ENCODE measurements at places on chromosomes 3 and 15.

DNA sequence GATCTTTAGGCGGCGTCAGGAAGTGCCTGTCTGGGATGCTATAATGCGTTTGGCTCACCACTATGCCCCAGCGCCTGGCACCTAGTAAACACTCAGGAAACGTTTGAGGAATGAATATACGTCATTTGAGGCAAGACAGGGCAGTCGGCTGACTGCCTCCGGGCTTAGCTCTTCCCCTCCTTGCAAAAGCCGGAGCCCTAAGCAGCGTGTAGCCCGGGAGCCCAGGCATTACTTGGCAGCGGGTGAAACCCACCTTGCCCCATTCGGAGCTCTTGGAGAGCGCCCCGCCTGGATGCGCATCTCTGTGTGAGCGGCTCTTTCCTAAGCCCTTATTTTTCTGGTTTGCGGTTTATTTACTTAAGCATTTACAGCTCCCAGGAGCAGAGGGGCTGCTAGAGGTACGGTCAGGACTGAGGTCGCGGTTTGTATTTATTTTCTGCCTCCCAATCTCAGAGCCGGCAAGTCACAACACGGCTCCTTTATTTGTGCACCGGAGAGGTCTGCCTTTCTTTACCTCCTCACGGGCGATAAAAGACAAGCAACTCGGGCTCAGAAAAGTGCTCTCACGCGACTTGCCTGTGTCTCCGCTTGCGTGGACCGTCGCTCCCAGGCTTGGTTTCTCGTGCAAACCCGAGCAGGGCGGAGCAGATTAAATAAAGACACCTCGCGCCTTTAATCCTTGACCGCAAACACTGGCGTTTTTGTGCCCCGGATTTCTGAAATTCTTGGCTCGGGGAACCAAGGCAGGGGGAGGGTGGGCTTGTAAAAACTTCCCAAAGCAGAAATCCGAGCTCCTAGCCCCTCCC lies 737 bp upstream of the ITPR1 start:
- peak; percentile 44 for DNase-seq

- DNase-seq = no peak
These were observed 1.4 kb upstream of the ROBO2 start for GRCh38 chr3:77038468-77038929.

GRCh38 chr3:153752405-153753027 lies 368.7 kb upstream of the ARHGEF26 start:
- no peak for DNase-seq

- DNase-seq = peak; percentile 72
These were observed at the start of gene ZNF592 for GRCh38 chr15:84748274-84749110. Gene ZNF592 (plus strand): TSS chr15:84748592. CDS start chr15:84782676, 34,084 bp downstream.

GRCh38 chr3:55089211-55089610 lies 161.4 kb upstream of the LRTM1 start:
- DNase-seq = no peak

DNA sequence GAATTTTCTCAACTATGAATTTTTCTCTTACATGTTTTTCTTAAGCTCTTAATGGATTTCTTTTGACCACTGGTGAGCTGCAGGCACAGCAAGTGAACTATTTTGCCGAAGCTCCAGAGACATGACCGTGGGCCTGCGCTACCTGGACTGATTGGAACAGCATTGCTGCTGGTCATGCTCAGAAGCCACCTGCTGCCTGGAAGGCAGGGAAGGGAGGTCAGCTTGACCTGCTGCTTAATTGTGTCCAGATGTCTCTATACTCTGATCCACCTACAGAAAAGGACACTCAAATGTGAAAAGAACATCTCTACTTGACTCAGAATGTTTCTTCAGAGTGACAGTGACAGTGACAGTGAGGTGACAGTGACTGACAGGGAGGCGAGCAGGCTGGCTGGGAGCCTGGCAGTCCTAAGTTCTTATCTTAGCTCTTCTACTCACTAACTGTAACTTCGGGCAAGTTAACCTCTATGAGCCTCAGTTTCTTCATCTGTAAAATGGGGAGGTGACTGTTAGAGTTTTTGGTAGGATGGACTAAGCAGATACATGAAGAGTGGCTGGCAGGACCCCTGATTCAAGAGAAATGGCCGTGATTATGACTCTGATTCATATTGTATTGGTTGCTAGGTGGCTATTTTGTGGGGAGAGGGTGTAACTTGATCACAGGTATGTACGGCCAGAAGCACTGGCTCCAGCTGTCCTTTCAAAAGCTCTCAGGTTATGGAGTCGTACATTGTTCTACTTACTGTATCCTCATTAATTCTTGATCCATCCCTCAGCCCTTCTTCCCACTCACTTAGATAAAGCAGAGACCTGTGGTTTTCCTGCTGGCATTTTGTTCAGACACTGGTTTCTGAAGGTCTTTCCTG lies 54.8 kb upstream of the DLG1 start:
- no peak for DNase-seq

DNA sequence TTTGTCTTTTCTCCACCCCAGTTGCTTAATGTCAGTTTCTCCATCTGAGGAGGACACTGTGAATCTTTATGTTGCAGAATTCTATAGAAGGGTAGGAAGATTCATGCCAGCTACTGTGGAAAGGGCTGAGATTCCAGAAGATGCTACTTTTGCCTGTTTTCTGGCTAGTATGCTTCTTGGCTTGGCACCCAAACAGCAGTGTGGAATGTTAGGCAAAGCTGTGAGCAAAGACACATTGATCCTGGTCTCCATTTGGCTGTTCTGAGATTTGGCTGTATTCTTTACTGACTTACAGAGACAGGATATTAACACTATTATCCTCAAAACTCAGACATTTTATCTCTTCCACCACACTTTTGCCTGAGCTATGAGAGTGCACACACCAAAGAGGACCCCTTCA lies 39.3 kb downstream of the PDHB start:
- no peak for DNase-seq

DNA sequence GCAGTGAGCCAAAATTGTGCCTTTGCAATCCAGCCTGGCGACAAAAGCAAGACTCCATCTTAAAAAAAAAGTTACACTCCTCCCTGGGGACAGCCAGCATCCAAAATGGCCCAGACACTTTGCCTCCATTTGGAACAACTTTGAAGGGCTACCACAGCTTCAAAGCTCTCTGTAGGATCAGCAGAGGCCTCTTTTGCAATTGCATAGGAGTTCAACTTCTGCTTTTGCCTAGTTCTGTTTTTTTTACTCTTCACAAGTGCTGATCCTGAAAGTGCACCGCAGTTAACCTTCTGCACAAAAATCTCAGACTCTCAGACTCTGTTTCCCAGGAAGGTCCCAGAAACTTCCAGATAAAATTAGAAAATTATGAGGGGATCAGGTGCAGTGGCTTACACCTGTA lies 25.2 kb upstream of the SLC4A7 start:
- DNase-seq = no peak

DNA sequence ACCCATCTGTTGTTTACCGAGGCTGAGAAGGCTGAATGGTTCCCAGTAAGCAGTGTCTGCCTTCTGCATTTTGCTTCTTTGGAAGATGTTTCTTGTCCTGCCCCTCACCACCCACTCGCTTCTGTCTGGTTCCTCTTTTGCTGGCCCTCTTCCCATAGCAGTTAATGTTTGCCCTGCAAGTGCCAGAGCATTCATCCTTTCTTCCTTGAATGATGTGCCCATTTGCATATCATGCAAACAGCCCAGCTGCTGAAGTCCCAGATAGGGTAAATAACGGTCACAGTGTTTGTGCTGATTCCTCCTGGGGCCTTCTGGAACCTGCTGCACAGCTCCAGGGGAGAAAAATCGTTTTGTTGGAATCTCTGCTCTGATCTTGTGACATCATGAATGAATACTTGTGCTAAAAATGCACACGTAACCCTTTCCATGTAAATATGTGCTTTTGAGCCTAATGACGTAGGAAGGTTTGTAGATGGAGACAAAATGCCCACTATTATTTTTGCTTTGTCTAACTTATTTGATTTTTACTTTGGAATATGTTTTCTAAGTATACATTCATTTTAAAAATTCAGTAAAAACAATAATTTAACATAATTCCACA lies 381.0 kb downstream of the SOX2 start:
- DNase-seq = no peak

DNA sequence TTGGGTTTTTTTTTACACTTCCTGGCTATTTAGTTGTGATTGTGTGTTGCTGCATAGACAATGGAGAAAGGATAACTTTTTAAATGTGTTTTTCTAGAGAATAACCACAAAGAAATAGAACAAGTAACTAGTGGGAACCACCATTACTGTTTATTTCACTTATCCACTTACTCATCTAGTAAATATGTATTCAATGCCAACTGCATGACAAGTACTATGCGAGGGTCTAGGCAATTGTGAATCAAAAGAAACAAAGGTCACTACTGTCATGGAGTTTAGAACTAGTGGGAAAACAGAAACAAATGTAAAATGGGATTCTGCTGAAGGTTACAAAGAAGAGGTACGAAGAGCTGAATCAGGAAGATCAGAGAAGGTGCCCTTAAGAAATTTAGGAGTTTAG lies 600.9 kb upstream of the ROBO2 start:
- DNase-seq = no peak

- DNase-seq = no peak
These were observed 253.1 kb downstream of the RBMS3 start for GRCh38 chr3:29534006-29534405.

DNA sequence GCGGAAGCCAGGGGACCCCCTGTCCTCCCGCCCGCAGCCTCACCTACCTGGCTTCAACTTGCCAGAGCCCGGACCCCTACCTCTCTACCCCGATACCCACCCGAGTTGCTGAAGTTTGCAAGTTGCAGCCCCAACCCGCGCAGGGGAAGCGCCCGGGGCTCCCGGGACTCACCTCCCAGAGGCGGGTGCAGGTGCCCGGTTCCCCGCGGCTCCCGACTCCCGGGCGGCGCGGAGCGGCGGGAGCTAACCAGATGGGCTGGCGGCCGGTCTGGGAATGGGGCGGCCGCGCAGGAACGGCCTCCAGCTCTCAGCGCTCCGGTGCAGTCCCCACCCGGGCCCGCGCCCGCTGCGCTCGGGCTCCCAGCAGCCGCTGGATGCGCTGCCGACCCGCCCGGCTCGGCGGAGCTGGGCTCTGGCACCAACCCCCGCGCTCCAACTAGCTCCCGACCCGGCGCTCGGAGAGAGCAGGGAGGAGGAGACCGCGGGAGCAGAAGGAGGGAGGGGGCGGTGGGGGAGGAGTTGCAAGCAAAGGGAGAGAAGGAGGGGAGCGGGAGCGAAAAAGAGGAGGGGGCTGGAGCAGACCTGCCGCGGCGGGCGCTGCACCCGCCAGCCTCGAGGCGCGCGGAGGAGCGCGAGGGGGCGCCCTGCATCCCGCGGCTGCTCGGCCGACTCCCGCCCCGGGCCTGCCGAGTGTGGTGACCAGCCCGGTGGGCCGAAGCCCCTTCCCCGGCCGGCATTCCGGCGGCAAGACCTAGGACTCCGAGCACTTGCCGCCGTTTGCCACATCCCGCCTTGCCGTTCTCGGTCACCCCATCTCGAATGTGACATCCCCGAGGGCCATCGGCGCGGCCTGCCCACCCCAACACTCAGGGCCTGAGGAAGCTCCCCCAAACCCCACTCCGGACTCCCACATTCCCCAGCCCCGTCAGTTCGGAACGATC lies at the start of gene SEMA5B:
Gene SEMA5B, minus strand, starts transcription at position 472 of the 941 bp plus-strand sequence. CDS start 66,500 bp downstream, outside the sequence.
- no peak for DNase-seq

GRCh38 chr3:149529099-149529498 lies 54.6 kb downstream of the TM4SF4 start:
- DNase-seq = no peak

- DNase-seq = no peak
These were observed 30.8 kb downstream of the P2RY1 start for GRCh38 chr3:152865668-152866245.

DNA sequence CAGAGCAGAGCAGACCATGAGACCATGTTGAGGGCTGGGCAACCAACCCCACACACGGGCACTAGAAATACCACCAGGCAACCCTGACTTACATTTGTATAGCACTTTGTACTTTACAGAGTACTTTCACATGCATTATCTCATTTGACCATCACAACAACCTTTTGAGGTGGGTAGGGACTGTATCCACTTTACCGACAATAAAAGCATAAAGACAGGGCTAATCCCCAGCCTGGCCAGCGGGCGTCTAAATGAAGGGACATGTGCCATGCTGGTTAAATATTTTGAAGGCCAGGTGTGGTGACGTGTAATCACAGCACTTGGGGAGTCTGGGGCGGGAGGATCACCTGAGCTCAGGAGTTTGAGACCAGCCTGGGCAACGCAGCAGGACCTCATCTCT lies 23.6 kb downstream of the RASGRP1 start:
- DNase-seq = no peak

DNA sequence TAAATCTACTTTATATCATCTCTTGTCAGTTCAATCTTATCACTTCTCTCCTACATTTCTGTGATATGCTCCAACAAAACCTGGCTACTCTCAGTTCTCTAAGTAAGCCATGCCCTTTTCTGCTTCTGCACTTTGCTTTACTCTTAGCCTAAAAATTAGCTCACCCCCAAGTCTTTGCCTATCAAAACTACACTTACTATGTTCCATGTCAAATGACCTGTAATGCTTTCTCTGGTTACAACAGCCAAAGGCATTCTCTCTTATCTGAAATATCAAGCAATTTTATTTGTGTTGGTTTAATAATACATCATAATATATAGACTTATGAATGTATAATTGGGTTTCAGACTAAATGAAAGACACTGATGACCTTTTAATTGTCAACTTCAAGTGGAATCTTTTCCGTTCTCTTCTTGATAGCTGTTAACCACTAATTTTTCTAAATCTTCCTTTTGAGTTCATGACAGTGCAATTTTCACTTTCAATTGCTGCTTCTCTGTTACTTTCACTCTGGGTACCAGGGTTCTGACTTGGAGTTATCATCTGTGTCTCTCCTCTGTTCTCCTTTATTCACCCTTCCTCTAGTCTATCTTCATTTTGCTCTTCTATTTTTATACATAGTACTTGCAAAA lies 619.0 kb upstream of the GOLIM4 start:
- DNase-seq = no peak

GRCh38 chr3:195757438-195757770 lies 36.6 kb downstream of the MUC20 start:
- no peak for DNase-seq

GRCh38 chr15:62639432-62639831 lies 403.1 kb upstream of the TPM1 start:
- DNase-seq = no peak

DNA sequence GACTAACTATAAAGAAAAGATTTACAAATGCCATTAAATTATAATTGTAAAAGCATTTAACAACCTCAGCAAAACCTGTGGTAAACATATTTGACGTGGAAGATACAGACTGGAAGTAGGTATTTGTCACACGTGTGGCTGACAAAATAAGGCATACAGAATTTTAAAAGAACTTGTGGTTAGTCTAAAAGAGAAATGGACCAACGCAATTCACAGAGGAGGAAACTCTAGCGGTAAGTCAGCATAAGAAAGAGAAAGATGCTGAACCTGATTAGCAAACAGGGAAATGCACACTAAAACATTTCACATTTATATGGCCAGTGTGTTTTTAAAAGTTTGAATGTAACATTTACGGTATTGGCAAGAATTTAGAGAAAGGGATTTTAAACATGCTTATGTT lies 35.3 kb downstream of the KCNH8 start:
- no peak for DNase-seq

GRCh38 chr15:90915216-90915807 lies 12.2 kb downstream of the MAN2A2 start:
- no peak for DNase-seq
